ENCODE measurements at places on chromosomes 7 and 10. TPM values are rescaled to one million over a fixed set of nuclear protein-coding genes. Genes with fewer than 3 reads are reported as not detected.

The UNC5B gene
- total RNA-seq: 2.9 TPM

The NEBL gene
- total RNA-seq: 64.0 TPM

The SLC29A3 gene
- total RNA-seq: 1.2 TPM

The ATOH7 gene
- 0.41 TPM for total RNA-seq

DNA sequence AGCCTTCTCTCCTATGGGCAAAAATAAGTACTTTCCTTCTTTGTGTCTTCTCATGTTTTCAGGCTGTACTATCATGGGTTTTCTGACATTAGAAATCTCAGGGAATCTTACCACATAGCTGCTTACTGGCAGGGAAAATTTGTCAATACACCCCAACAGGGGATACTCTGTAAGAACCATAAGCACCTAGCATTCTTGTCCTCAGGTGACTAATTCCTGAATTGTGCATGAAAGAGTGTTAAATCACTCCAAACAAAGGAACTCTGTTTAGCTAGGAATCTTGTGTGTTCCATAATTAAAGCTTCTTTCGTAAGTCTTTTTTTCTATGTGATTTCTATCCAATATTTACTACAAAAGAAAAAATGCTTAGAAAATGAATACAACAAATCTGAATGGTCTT, 206.7 kb upstream of the POT1 start:
- no peak for DNase-seq

- no peak for DNase-seq
These were observed 345.0 kb downstream of the SEMA3D start for GRCh38 chr7:84841809-84842208.

DNA sequence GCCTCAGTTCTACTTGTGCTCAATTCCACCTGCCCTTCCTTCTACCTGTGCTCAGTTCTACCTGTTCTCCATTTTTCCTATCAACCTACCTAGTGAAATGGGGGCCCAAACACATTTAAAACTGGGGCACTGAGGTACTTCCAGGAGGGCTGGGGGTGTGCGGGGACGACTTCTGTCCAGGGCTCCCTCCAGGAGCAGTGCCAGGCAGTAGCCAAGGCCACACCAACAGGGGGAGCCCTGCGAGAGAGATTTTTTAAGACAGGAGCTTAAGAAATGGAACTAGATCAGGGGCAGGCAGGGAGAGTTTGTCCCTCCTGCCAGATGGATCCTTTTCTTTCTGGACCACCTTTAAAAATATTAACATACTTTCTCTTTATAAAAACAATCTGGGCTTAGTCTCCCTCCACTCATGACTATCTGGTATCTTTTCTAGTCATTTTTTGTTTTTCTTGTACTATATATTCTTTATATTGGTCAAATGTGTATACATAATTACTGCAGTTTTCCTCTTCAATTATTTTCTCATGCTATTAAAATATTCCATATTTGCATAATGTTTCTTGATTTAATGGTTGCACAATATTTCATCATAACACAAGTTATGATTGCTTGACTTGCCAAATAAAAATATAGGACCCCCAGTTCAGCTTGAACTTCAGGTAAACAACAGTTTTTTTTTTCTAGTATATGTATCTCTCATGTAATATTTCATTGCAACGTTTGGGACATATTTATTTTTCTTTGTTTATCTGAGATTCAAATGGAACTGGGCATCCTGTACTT, 47.3 kb upstream of the INSYN2A start:
- DNase-seq: no peak

- no peak for DNase-seq
These were observed 32.4 kb downstream of the CCSER2 start for GRCh38 chr10:84360637-84361365.

GRCh38 chr7:156889089-156889488, 3.9 kb downstream of the LMBR1 start:
- no peak for DNase-seq

GRCh38 chr7:106767498-106768323, 97.4 kb upstream of the PIK3CG start:
- no peak for DNase-seq

GRCh38 chr10:23448802-23449570, 10.1 kb downstream of the OTUD1 start:
- no peak for DNase-seq

Data from frontal cortex (tissue), 4 donors.